Cardiac fibroblast (primary cell): ENCODE measurements at places on chromosomes 2 and 18.

- peak; percentile 92 for DNase-seq
These were observed 8.7 kb upstream of the TXNDC2 start for GRCh38 chr18:9876867-9877654.

DNA sequence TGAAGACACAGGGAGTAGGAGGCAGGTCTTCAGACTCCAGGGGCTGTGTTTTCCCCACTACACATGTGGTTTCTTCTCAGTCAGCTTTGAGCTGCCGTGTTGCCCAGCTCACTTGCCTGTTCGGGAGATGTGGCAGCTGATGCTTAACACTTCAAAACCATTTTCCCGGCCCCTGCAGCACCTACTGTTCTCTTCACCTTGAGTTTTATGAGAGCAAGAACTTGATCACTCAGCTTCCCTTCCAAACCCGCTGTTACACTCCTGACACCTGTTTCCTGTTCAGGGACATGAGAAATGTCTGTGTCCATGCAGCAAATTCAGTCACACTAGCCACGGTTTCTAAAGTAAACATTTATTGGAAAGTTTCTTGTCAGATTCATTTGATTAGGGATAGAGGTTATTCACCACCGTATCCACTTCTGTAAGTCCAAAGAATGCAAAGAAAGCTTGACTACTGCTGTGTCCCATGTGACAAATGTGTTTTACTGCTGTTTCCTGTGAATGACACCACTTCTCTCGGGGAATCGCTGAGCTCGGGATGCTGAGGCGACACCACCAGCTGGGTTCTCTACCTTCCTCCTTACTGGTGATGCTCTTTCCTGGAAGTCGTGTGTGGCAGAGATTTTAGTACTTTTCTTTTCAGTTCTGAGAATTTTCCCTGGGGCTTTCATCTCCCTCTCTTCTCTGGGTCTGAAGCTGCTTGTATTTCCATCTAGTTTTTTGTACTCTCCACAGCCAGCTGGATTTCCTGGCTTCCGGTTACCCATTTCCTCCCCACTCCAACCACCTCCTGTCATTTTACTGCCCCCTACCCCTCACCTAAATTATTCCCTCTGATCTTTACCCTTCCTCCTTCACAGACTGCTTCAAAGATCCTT is 91.7 kb downstream of the KLF7 start:
- peak; percentile 12 for DNase-seq

DNA sequence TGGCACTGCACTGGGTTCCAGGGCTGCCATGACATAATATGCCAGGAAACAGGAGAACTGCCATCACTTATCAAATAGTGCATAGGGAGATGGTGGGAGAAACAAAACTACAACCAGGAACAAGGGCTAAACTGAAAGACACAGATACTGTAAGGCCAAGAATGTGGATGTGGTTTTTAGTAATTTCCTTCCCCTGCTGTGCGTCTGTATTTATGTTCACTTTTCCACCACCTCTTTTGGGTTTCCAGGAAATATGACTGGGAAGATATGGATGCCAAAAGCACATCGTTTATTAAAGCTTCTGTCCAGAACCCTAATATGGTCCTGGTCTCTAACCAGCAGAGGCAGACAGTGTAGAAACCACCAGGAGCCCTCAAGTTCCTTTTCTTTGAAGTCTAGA is 759.7 kb upstream of the FANCL start:
- DNase-seq = no peak

DNA sequence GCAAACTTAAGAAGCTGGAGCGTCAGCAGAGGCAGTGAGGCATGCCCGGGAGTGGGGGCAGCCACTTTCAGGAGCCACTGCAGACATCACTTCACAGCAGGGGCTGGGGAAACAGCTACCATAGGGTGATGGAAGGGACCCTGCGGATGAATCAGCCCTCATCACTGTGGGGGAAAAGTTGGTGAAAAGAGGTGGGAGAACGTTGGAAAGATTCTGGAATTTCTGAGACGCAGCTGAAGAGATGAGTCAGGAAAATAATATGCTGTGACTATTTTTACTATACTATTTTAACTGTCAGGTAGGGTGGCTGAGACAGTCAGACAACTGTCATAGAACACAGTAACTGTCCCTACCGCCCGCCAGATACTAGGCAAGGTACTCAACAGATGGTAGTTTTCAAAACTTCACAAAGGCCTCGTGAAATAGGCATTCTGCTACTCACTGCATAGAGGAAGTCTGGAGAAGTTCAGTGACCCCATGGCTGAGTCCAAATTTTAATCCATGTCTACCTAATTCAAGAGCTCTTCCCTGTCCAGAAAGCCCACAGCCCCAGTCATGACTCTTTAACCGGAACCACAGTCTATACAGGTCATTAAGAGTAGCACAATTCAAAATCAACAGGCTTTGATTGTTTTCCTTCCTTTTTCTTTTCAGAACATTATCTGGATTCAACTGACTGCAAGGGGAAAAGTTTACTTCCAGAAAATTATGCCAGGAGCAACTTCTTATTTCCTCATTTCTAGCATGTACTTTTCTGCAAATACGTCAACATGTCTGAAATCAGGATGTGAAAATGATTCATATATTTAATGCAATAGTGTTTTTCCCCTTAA is 39.3 kb upstream of the EPB41L3 start:
- peak; percentile 37 for DNase-seq

DNA sequence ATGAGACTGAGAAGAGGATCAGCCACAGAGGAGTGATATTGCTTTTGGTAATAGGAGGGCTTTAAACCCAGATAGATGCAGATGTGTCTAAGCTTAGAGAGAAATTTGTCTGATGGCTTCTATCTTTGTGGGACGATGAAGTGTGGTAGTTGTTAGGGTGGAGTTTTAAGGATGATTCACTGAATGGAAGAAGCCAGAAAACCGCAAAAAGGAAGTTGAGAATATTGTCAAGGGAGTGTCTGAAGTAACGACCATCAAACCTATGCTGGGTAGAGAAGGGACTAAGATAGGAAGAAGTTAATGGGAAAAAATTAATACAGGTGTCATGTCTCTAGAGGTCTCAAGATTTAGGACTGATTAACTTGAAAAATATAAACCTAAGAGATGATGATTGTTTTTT is 195.6 kb upstream of the MC4R start:
- no peak for DNase-seq

GRCh38 chr2:192070099-192070498 is 124.6 kb downstream of the TMEFF2 start:
- DNase-seq = peak; percentile 34

DNA sequence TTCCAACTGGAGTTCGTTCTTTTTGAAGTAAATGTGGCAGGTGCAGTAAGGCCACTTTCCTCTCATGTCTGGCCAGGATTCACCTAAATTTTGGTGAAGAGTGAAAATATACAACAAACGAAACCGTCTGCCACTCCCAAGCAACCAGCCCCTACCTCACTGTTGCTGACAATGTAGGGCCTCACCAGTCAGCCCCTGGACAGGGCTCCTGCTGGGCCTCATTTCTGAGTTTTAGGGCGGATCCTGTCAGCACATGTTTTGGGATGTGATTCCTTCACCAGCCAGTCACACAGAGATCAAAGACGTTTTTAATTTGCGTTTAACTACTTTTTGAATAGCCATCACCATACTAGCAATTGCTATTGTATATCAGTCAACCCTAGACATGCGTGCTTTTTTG is 185.0 kb downstream of the WDR7 start:
- DNase-seq = no peak

DNA sequence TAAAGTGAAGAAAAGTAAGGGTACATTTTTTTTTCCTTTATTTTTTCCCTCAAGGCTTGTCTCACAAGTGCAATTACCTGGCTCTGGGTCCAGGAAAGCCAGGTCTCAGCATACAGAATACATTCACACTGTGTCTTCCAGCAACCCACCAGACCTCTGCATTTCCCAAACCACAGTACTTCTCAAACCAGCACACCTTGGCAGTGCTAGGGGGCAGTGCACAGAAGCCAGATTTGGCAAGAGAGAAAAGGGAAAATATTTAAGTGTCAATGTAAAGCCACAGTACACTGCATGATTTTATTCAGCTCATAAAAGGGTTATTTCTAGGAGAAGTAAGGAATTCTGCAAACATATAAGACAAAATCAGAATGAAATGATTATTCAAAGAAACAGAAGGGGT is 172.8 kb downstream of the NRXN1 start:
- no peak for DNase-seq

DNA sequence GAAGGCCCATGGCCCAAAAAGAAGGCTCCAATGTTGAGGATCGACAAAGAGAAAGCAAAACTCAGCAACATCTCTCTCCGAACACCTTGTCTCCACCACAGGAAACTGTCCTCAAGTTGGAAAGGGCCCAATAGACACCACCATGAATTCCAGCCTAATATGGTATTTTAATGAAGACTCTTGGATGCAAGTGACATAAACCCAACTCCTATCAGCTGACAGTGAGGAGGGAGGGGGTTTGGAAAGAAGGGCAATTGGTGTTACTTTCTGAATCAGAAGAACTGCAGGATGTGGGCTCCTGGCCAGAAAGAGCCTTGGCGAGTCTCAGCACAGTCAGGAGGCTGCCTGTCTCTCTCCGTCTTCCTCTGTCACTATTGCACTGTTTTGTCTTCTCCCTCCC is 40.3 kb upstream of the SIGLEC15 start:
- peak; percentile 68 for DNase-seq

DNA sequence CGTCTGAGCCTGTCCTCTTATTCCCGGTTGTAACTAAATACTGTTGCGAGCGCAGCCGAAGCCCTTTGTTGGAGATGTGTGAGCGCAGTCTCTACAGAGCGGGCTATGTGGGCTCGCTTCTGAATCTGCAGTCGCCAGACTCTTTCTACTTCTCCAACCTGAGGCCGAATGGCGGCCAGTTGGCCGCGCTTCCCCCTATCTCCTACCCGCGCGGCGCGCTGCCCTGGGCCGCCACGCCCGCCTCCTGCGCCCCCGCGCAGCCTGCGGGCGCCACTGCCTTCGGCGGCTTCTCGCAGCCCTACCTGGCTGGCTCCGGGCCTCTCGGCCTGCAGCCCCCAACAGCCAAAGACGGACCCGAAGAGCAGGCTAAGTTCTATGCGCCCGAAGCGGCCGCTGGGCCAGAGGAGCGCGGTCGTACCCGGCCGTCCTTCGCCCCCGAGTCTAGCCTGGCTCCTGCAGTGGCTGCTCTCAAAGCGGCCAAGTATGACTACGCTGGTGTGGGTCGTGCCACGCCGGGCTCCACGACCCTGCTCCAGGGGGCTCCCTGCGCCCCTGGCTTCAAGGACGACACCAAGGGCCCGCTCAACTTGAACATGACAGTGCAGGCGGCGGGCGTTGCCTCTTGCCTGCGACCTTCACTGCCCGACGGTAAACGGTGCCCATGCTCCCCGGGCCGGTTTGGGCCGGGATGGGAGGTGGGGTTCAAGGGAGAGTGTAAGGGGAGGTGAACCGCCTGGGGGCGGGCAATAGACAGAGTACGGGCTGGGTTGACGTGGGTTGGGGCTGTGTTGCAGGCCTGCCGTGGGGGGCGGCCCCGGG is at the start of gene HOXD12:
Gene HOXD12 (plus strand): TSS at position 68 of the 819 bp plus-strand sequence. CDS start 7 bp downstream, at position 75.
- no peak for DNase-seq

GRCh38 chr2:224517963-224518362 is 67.2 kb downstream of the CUL3 start:
- DNase-seq = no peak

DNA sequence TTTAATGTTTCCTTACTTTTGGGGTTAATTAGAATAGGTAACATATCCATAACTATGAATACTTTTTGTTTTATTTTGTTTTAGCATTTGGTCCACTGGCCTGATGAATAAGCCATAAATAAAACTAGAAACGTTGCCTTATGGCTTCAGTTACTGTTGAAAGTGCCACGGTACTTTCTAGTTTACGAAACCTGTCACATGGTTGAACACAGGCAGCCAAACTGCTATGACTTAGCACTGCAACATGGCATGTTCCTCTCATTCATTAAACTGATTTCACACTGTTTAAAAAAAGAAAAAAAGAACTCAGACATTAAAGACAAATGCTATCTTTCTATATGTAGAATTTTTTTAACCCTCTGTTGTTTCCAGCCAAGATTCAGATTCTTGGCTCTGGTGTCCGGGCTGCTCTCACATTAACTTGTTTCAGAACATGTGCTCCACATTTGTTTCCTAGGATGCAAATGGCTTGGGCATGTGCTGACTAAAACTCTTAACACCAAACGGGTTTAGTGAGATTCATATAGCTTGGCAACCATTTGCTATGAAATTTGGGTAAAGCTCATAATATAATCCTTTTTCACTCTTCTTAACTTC is 323.9 kb upstream of the RND3 start:
- peak; percentile 31 for DNase-seq

DNA sequence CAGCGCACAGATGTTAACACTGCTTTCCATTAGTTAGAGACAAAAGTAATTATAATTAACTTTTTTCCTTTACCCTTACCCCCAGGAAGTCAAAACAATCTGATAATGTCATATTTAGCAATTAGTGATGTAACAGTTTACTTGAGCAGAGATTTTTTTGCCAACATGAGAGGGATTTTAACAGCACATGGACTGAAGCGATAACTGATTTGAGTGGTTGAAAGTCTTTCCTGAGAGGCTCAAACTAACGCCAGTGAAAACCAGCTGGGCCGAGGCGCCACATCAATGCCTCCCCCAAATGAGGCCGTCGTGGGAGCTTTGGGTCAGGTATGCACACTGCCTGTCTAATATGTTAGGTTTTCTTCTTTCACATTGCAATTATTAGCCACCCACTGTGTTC is 469.9 kb upstream of the SMIM21 start:
- DNase-seq = no peak

DNA sequence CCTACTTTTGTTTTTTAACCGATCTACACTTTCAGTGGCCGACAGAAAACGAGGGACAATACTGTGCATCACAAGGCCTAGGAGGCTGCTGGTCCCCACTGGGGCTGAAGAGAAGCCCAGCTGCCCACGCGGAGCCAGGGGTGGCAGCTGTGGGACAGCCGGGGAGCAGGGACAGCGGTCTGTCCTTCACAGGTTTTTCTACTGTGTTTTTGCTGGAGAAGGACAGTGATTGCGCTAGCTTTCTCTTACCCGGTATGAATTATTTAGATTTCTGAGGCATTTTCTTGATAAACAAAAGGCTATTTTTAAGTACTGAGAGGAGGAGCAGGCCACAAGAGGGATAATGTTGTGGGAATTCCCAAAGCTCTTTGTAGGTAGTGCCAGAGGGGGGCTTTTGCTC is 219.8 kb downstream of the ATAD2B start:
- DNase-seq = no peak

DNA sequence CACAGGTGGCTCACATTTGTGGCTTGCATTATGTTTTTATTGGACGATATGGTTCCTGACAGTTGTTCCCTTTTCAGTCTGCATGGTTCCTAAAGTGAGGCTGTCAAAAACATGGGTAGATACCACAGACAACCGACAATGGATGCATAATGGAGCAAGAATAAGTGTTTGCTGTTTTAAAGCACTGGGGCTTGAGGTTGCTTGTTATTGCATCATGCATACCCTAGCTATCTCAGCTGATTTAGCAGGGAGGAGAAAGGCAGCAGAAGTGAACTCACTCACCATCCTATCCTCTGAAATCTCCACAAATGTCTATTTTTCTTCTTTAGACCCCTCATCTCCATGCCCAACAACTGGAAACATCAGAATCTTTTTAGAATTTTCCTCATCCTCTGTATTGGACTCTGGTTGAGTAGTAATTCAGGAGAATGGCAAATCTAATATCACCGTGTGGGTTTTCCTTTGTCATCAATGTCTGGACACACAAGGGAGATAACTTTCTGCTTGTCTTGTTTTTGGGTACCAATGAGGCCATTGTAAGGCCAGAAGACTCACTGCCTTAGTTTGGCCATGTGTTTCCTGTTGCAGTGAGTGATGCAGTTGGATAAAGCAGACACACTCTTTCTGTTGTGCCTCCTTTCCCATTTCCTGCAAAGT is 46.7 kb downstream of the FBXO48 start:
- peak; percentile 26 for DNase-seq
